ENCODE measurements at places on chromosomes 4 and X.

DNA sequence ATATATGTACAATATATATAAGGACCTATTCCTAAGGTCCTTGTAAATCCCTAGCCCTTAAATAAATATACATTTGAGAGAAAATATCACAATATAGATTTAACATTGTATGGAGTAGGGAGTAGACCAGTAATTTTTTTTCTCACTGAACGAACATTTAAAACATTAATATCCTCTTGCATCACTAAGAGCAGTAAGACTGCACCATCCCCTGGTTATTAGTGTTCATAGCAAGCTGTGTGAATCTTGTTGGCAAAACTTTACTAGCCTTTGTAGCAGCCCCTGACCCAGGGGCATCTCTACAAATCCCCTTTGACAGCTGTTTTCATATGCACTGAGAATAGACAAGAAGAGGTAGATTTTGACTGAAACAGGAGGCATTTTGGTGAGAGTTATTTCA, 146.5 kb downstream of the IL1RAPL2 start:
- no peak for DNase-seq

GRCh38 chr4:123802082-123802645, 405.6 kb downstream of the SPRY1 start:
- DNase-seq = no peak

GRCh38 chrX:45184211-45184610, 16.5 kb downstream of the DIPK2B start:
- no peak for DNase-seq

DNA sequence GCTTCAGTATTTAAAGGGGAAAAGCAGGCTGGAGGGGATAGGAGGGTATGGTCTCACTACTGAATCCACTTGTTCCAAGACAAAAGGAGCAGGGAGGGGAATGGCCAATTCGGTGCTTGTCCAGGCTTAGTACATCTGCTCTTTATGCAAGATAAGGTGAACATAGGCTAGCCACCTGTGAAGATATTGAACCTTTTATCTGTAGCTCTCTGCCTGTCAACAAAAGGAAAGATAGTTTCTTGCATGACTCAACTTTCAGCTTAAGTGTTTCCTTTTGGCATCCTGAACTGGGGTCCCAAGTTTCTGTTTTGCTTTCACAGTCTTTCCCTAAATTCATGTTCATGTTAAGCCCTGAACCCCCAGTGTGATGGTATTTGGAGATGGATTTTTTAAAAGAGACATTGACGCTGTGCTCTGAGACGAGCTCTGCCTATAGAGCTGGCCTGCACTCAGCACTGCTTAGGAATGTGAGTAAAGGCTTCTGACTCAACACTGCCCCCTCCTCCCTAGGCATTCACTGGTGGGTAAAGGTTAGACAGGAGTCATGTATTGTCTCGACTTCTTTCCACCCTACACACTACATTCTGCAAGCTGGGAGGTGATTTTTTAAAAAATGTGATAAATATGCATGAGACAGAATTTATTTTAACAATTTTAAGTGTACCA, 28.2 kb downstream of the FAM149A start:
- DNase-seq = no peak

- no peak for DNase-seq
Measured at GRCh38 chr4:38315286-38315685, 348.7 kb upstream of the KLF3 start.

- no peak for DNase-seq
Measured at GRCh38 chrX:70134116-70134477, 850 bp downstream of the IGBP1 start.

DNA sequence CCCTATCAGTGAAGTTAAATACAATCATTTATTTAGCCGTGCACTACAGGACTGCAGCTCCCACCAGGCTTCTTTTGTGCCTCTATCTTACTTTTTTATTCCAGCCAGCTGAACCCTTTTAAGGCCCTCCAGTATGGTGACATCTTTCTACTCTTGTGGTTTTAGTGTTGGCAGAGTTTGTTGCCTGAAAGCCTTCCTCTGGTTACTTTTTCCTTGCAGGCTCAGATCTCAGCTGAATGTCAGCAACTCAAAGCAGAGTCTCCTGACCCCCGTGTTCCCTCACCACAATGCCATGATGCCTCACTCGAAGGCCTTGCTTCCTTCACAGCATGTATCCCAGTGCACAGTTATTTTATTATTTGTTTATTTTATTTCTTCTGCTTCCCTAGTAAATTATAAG, 818.9 kb upstream of the LCORL start:
- DNase-seq = no peak

- no peak for DNase-seq
Measured at GRCh38 chr4:165288639-165289422, 38.6 kb upstream of the MSMO1 start.

GRCh38 chr4:153345012-153345981, 809 bp downstream of the MND1 start:
- DNase-seq = no peak

DNA sequence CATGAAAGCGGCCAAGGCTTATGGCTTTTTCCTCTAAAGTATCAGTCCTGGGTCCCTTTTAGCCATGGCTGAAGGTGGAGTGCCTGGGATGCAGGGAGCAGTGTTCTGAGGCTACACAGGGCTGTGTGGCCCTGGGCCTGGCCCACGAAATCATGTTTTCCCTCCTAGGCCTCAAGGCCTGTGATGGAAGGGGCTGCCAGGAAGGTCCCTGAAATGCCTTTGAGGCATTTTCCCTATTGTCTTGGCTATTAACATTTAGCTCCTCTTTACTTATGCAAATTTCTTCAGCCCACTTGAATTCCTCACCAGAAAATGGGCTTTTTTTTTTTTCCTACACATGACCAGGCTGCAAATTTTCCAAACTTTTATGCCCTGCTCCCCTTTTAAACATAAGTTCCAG, 657.0 kb downstream of the DACH2 start:
- no peak for DNase-seq

GRCh38 chr4:112410804-112411203, 105.2 kb downstream of the NEUROG2 start:
- no peak for DNase-seq

DNA sequence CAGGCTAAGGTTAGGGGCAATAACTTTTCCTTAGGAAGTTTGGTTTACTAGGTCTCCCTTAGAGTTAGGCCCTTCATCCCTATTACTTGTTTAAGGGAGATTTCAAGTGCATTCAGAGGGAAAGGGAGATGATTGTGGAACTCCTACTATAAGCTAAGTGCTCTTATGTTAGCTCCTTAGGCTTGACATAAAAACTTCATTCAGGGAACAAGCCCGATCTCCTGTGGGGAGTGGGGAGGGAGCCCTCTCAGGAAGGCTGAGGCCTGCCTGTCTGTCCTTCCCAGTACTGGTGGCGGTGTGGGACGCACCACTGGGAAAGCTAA, 8.0 kb downstream of the KLF3 start:
- DNase-seq = no peak

DNA sequence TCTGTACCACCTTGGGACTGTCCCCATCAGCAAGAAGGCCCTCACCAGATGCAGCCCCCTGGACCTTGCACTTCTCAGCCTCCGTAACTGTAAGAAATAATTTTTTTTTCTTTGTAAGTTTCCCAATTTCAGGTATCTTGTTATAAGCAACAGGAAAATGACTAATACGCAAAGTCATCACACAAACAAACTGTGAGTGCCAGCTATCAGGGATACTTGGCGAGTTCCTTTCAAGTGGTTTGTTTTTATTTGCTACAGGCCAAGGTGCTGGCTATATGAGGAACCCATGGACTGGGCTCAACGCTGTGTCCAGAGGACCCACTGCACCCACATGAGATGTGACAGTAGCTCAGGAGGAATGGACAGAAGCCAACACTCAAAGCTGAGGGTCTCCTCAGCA, 11.5 kb upstream of the GPM6B start:
- no peak for DNase-seq

GRCh38 chr4:184861047-184861446, 35.3 kb upstream of the ACSL1 start:
- DNase-seq = no peak

DNA sequence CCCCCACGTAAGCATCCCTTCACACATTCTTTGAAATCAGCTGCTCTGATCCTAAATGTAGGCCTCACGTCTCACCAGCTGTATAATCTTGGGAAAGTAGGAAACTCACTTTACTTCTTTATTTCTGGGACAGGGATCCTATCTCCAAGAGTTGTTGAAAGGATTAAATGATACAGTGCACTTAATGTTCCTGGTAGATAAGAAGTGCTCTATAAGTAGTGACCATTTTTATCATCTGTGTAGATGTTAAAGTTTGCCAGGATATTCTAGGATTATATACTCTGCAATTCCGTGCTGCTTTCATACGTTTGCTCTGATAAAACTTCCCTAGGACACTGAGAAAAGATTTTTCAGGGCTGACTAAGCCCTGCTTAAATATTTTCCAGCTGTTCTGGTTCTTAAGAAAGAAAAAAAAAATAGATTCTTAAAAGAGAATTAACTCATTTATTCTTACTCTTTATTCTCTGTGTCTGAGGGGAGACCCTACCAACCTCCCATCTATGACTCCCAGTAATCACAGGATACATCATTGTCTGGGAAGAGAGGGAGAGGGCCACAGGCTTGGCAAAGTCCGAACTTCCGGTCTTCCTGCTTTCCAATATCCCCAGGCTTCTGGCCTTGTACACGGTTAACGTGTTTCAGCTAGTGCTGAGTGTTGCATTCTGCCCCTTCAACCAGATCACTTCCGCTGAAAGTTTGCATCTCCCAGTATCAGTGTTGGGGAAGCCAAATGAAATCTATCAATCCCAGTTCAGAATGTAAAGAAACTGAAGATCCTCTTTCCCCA, 269.2 kb downstream of the TRIML1 start:
- DNase-seq = no peak

- DNase-seq = no peak
Measured at GRCh38 chrX:119095936-119096335, 23.1 kb downstream of the CT47C1 start.

GRCh38 chr4:86099348-86099747, 260.5 kb downstream of the MAPK10 start:
- no peak for DNase-seq

DNA sequence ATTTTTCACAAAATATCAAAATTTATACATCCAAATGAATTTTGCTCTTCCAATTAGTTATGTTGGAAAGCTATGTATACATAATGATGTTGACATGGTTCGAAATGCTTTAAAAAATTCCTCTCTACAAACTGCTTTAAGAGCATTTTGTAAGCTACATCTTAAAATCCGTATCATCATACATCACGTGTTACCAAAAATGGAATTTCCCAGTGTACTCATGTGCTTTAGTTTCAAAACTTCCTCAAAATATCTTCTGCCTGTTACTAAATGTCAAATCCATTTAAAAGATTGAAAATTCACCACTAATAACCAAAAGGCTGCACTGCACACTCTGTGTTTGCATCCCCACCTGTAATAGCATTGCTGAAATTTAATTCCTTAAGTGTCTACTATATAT, 87.9 kb downstream of the WDFY3 start:
- DNase-seq = no peak

- no peak for DNase-seq
Measured at GRCh38 chrX:40107291-40108161, 9.8 kb upstream of the BCOR start.

DNA sequence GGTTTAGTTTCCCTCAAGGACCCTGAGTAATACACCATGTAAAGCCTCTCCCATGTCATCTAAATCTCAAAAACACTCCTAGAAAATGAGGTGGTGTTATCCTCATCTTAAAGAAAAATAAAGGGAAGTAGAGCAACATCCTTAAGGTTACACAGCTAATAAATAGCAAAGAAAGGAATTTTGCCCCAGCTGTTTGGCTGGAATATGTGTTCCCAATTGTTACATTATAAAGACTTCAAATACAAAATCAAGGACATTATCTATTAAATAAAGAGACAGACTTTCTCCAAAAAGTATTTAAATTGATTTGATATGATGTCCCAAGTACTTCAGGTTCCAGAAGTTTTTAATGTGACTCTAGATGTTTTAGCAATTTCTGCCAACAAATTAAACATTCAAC, 57.9 kb upstream of the IL15 start:
- no peak for DNase-seq

DNA sequence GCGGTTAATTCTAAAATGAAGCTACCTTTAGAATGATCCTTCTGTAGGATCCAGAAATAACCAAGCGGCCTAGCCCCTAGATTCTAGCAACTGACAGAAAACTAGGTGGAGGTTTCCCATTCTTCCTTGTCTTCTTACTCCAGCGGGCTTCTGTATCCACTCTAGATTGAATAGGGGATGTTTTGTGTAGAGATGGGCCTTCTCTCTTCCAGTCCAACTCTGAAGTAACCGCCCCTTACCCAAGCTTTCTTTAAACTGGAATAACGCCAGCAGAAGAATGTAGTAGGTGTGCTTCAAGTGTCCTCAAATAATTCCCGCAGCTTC, 386 bp upstream of the TMEM184C start:
- DNase-seq = no peak

DNA sequence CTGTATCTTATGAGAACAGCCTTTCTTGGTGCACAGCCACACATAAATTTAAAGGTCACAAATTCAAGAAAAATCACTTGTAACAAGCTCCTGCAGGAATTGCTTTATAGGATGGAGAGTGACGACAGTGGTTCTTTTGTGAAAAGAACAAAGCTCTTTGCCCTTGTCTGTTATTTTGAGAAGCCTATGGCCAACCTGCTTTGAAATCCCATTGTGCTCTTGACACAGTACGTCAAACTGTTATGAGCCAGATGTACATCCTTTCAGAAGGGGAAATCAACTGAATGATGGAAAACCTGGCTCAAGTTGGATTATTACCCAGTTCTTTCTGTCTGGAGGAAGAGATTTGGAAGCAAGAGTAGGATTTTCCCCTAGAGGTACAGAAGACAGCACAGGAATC, 1454.2 kb downstream of the ARAP2 start:
- DNase-seq = no peak

DNA sequence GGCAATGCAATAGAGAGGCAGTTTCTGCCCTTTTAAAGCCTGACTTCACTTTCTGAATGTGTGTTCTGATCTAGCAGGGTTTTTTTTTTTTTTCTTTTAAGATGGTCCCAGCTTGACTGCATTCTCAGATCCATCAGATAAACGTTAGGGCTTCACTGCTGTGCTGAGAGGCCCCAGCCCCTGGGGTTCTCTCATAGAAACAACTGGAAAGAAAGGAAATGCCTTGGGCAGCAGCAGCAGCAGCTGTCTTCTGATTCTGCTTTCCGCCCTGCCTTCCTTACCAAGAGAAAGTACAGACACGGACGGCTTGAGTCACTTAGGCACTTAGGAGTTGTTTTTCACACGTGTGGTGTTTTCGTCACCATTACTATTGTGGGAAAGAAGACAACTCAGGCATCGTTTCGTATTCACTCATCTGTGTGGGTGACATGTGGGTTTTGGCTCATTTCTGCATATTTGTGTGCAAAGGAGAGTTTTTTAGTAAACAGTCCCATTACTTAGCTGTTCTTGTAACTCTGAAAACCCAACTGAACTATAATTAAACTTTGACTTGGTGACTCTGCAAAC, 172.0 kb downstream of the PTTG2 start:
- DNase-seq = no peak

- no peak for DNase-seq
Measured at GRCh38 chr4:75285837-75286236, 228.4 kb downstream of the RCHY1 start.

DNA sequence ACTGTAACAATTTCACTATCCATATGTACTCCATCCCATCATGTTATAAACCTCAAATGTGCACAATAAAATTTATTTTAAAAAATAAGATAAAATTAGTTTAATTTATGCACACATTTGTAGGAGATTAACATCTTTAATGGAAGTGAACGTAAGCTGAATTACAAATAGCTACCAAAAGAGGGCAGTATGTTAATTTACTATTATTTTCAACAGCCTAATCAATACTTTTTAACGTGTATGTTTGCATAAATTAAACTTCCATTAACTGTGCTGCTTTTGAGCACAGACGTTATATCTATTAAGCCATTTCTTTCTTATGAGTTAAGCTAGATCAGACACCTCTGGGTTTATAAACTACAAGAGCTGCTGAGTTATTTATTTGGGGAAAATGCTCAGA, 56.5 kb upstream of the PHKA2 start:
- no peak for DNase-seq

GRCh38 chr4:47068986-47069385, 37.6 kb downstream of the GABRB1 start:
- no peak for DNase-seq

Measured in NCI-H2029 treated with DMSO at 0.1 percent for 48 hours (cell line).